ENCODE measurements at places on chromosomes 4 and X.

DNA sequence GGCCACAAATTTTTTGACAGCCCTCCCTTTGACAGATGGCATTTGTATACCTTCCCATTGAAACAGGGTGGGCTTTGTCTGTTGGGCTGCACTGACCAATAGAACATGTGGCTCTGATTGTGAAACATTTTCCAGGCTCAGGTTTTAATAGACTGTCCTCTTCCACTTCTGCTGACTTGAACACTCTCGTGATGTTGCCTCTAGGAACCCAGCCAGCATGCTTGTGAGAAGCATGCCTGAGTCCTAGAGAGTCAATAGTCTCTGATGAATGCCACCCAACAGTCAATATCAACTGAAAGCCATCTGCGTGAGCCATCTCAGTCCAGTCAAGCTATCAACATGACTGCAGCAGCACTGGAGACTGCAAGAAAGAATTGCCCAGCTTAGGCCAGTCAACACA is 290.0 kb downstream of the SLC7A11 start:
- H3K36me3 ChIP-seq, result no peaks in the 10 kb centered on the region
- H3K4me3 ChIP-seq, result no peak overlapping the region
- H3K27ac ChIP-seq, result no peak overlapping the region
- DNase-seq, result no peak
- no peaks in the 10 kb centered on the region for H3K27me3 ChIP-seq

GRCh38 chrX:148380650-148381561 is 119.5 kb upstream of the AFF2 start:
- H3K27ac ChIP-seq, result peak overlapping the region; percentile 94
- peak; percentile 76 for DNase-seq
- H3K27me3 ChIP-seq, result no peaks in the 10 kb centered on the region
- peaks cover 25% of the 10 kb centered on the region for H3K4me1 ChIP-seq

DNA sequence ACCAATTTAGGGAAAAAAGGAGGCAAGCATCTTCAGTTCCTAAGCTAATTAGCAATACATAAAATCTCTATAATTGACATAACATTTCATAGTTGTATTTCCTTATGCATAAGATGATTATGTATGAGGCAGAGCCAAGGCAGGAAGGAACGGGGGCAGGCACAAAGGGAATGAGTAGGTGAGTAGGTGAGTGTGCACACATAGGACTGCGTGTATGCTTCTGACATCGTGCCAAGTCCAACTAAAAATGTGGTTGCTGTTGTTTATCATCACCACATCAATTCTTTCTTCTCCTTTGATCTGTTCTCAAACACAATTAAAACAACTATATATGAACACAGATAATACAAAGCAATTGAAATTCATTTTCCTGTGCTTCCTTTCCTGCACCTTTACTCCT is 131.2 kb downstream of the UNC5C start:
- no peak for DNase-seq
- no peaks in the 10 kb centered on the region for H3K4me1 ChIP-seq
- no peaks in the 10 kb centered on the region for H3K27me3 ChIP-seq
- no peak overlapping the region for H3K4me3 ChIP-seq
- H3K36me3 ChIP-seq, result no peaks in the 10 kb centered on the region

DNA sequence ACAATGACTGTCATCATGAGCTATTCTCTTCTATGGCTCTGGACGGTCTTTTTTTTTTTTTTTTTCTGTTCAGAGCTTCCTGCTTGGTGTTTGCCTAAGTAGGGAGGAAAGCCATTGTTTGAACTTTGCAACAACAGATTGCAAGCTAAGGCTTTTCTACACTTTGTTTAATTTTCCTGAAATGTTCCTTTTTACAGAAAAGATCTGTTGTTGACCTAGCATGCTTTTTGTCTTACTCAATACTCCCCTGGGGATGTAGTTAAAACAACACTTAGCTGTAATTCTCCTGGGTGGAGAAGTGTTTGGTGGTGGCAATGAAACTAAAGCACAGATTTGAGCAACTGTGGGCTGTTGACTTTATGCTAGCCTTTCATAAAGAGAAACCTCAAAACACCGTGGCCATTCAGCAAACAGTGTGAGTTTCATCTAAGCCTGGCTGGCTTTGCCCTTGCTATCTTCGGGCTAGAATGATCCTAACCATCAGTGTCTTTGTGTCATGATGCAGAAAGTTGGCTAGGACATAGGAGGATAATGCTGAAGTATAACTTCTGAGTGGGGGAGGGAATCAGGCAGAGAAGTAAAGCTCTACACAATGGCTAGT is 110.5 kb downstream of the ANXA3 start:
- H3K4me1 ChIP-seq, result peaks cover 58% of the 10 kb centered on the region
- peak overlapping the region; percentile 29 for H3K27ac ChIP-seq
- H3K27me3 ChIP-seq, result peaks cover 15% of the 10 kb centered on the region
- no peak for DNase-seq
- peaks cover 6% of the 10 kb centered on the region for H3K36me3 ChIP-seq

DNA sequence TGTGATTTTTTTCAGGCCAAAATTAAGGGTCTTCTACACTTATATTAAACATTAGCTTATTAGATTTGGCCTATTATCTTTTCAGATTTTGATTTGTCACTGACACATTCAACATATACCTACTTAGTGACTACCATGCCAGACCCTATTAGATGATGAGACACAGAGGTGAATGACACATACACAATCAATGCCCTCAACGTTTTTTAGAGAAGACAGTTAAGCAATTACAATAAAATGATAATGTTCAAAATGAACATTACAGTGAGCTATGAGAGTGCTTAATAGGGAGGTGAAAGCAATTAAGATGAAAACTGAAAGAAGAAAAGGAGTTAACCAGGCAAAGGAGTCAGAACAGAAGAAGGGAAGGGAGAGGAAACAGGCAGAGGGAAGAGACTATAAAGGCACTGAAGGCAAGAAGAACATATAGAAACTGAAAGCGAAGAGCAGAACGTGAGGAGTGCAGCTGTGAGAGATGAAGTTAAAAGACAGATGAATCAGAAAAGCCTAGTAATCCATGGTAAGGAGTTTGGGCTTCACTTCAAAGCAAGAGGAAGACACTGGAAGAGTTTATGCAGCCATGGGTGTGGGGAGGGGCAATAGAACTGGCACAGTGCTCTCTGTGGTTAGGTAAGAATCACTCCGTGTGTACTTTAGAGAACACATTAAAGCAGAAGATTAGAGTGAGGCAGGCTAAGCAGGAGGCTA is 119.0 kb downstream of the REELD1 start:
- no peaks in the 10 kb centered on the region for H3K36me3 ChIP-seq
- H3K27me3 ChIP-seq, result no peaks in the 10 kb centered on the region
- no peak overlapping the region for H3K27ac ChIP-seq

DNA sequence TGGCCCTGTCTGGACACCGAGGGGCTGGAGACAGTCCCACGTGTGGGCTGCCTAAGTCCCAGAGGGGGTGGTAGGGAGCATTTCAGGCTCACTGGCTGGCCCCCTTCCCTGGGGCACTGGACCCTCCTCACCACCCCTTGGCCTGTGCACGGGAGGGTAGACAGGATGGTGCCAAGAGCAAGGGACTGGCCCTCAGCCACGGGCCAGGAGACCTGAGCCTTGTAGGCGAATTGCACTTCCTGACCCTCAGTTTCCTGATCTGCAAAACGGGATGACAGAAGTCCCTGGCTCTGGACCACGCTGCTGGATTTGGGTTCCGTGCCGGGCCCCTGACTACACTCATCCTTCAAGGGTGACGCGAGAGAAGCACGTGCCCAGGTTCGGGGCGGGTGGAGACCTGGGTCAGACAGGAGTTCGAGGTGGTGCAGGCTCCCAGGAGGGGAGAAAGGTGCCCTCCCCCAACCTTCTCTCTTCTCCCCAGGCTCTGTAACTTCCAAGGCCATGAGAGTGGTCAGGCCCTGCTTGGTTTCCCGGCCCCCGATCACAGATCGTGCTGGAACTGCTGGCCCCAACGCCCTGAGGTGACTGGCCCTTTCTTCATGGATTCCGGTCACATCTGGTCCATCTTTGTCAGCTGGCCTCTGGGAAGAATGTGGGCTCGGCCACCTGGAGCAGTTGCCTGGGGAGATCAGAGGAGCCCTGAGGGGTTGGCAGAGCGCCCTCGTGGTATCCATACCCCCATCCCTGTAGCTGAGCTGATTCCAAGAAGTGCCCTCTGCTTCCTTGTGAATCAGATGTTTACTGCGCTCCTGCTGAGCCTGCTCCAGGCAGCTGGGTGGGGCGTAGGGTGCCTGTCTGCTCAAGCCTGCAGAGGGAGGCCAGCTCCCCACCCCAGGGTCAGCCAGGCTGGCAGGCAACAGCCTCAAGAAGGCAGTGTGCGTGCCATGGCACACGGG is 3.3 kb downstream of the SH3BP2 start:
- DNase-seq, result no peak
- no peaks in the 10 kb centered on the region for H3K36me3 ChIP-seq
- H3K27ac ChIP-seq, result no peak overlapping the region
- H3K4me1 ChIP-seq, result peaks cover 48% of the 10 kb centered on the region
- H3K27me3 ChIP-seq, result no peaks in the 10 kb centered on the region
- H3K4me3 ChIP-seq, result no peak overlapping the region

- H3K27me3 ChIP-seq, result peaks cover 42% of the 10 kb centered on the region
- no peak overlapping the region for H3K4me3 ChIP-seq
- H3K36me3 ChIP-seq, result no peaks in the 10 kb centered on the region
- no peak overlapping the region for H3K27ac ChIP-seq
- no peaks in the 10 kb centered on the region for H3K4me1 ChIP-seq
- DNase-seq, result no peak
Measured at GRCh38 chr4:80229128-80229527, 31.8 kb downstream of the PRDM8 start.

DNA sequence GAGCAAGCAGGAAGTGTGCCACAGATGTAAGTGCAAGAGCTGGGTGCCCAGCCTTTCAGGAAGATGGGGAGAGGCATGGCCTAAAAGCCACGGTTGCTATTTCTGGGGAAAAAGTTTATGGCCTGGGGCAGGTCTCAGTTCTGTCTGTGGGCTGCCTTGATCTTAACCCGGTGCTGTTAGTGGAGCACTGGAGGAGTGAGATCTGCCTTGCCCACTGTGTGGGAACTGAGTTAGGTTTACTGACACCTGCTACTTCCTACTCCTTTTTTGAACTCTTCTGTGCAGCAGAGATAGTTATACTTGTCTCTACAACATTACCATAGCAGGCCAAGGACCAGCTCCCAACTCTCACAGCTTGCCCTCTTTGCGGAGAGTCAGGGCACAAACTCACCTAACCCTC is 76.5 kb downstream of the ITM2A start:
- no peaks in the 10 kb centered on the region for H3K27me3 ChIP-seq
- no peak overlapping the region for H3K27ac ChIP-seq
- peaks cover 10% of the 10 kb centered on the region for H3K4me1 ChIP-seq
- peaks cover 1% of the 10 kb centered on the region for H3K36me3 ChIP-seq
- no peak for DNase-seq

- H3K36me3 ChIP-seq, result peaks cover 8% of the 10 kb centered on the region
- peak overlapping the region; percentile 82 for H3K27ac ChIP-seq
- peak overlapping the region; percentile 41 for H3K4me3 ChIP-seq
- peaks cover 68% of the 10 kb centered on the region for H3K4me1 ChIP-seq
- DNase-seq, result no peak
Measured at GRCh38 chrX:19728915-19729314, 158.5 kb downstream of the SH3KBP1 start.

DNA sequence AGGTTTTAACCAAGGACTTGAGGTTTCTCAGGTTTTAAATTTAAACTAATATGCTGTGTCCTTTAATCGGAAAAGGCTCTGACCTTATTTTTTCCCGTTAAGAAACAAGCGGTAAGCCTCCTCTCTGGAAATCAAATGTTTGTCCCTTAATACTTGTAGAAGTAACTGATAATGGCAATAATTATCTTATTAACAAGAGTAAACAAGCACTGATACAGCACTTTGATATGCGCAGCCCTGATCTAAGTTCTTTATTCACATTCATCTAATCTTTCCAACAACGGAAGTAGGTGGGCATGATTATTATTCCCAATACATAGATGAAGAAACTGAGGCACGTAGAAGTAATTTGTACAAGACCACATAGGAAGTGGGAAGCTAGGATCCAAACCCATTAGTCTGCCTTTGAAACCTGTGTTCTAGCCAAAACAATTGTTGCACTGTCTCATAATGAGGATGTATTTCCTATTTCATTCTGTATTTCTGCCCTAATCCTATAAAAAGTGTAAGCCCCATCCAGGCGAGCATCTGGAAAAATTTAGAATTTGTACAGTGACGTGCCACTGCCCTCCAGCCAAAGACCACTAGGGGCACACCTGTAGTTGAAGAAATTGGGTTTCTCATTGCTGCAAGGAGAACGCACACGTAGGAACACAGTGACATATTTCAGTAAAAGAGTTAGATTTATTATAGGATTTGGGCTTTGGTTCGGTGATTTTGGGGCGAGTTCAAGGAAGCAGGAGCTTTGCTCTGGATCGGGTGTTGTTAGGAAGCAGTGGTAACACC is 606 bp downstream of the CXorf58 start:
- no peak for DNase-seq
- peak overlapping the region; percentile 58 for H3K4me3 ChIP-seq
- H3K36me3 ChIP-seq, result no peaks in the 10 kb centered on the region
- peaks cover 26% of the 10 kb centered on the region for H3K4me1 ChIP-seq
- H3K27me3 ChIP-seq, result no peaks in the 10 kb centered on the region
- peak overlapping the region; percentile 86 for H3K27ac ChIP-seq

Measured in activated CD8-positive, alpha-beta memory T cell treated with anti-CD3 and anti-CD28 coated beads, Interleukin-2, amount 10 ng/mL, durations not matched to agents 7 days and 5 days (primary cell).